ENCODE measurements at places on chromosomes 6 and 20.

GRCh38 chr20:37230200-37230599 is 31.4 kb downstream of the GHRH start:
- DNase-seq, result no peak

- no peak for DNase-seq
Observed at GRCh38 chr20:25992146-25992545, 295.5 kb upstream of the ZNF337 start.

DNA sequence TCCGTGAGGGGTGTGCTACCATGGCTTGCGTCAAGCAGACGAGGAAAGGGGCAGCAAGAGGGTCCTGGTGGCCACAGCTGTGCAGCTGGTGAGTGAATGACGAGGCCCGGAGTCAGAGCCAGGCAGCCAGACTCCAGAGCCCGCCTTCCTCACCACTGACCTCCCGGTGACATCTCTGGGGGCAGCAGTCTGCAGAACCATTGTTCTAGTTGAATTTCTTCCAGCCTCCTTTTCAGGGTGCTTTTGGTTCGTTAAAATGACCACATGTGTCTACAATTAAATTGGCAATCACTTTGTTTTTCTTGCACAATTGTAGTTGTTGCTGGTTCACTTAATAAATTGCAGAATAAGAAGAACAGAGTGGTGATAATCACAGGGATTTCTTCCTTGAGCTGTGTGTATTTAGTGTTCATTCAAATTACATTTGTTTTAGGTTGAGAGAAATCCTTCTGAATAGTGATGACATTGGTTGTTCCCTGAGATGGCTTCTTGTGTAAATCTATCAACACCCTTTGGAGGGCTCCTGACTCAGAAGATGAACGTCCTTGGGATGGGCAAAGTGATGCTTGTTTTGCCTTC is 96.4 kb downstream of the TULP4 start:
- no peak for DNase-seq

DNA sequence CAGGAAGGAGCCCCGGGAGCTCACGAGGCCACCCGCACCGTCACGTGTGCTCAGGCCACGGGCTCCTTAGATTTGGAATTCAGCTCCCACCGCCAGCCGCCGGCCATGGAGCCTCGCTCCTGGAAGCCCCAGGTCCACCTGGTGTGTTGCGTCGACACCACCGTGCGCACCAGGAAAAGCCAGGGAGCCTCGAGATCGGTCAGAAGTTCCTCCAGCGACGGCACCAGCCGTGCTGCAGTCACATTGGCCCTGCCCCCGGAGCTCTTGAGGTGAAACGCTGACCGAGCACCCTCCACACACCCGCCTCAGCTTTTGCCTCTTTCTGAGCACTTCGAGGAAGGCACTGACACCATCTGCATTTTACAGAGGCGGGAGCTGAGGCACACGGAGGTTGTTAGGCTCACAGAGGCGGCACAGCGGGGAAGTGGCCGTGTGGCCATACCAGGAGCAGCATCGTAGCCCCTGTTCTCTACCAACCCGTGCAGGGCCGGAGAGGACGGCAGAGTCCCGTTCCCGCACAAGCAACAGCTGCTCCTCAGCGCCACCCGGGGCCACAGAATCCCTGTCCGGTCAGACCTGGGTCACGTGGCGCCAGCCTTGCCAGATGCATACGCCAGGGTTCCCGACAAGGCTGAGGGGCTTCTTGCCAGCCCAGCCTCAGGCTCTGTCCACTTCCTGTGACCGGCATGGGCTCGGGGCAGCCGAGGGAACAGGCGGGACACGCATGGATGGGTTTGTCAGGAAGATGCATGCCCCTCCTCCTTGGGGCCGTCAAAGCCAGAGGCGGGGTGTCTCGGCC is 7.6 kb downstream of the NKAIN4 start:
- no peak for DNase-seq

DNA sequence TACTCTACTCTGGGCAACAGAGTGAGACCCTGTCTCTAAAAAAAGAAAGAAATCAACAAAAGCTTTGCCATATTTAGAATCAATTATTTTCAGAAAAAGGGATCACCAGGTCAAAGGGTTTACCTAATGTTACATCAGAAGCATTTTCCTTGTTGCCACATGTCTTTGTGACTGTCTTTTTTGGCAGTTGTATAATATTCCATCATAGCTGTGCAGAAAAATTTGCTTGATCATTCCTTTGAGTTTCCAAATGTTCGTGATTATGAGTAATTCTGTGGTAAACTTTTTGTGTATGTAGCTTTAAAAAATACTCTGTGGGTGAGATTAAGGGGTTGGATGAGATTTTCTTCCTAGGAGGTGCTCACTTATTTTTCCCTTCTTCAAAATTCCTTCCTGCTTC is 26.4 kb downstream of the PNPLA1 start:
- no peak for DNase-seq

DNA sequence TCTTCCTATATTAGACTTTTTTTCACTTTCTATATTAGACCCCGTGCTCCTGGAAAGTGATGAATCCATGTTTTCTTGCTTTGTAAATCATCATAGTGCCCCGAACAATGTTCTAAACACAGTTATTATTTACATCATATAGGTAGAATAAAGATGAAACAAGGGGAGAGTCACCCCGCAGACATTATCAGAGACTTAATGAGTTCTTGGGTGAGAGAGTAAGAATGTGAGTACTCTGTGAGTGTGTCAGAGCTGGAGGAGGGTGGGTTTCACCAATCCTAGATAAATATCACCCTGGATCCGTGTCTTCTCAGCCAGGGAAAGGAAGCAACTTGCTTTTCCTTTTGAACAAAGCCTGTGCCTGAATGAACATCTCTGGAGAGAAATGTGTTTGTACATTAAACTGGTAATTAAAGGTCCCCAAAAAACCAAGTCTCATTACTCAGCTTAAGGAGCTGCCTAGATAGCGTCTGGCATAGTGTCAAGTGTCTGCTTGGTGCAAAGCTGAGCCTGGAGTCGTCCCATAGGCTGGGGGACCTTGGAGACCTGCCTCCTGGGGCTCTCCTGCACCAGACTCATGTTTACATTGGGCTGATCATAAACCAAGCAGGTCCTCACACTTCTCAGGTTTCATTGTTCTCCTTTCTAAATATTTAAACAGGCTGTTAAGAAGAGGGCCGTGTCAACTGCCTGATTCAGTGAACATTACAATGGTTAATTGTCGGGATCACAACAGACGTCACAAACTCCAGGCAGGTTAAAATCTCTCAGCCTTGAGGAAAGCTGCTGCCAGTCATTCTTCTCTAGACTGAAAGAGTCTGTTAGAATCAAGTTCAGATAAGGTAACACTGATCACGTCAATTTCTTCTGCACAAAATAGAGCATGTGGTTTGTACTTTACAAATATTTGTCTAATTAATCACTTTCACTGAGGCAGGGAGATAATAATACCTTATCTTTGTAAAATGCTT is 179.7 kb upstream of the MYLIP start:
- no peak for DNase-seq

DNA sequence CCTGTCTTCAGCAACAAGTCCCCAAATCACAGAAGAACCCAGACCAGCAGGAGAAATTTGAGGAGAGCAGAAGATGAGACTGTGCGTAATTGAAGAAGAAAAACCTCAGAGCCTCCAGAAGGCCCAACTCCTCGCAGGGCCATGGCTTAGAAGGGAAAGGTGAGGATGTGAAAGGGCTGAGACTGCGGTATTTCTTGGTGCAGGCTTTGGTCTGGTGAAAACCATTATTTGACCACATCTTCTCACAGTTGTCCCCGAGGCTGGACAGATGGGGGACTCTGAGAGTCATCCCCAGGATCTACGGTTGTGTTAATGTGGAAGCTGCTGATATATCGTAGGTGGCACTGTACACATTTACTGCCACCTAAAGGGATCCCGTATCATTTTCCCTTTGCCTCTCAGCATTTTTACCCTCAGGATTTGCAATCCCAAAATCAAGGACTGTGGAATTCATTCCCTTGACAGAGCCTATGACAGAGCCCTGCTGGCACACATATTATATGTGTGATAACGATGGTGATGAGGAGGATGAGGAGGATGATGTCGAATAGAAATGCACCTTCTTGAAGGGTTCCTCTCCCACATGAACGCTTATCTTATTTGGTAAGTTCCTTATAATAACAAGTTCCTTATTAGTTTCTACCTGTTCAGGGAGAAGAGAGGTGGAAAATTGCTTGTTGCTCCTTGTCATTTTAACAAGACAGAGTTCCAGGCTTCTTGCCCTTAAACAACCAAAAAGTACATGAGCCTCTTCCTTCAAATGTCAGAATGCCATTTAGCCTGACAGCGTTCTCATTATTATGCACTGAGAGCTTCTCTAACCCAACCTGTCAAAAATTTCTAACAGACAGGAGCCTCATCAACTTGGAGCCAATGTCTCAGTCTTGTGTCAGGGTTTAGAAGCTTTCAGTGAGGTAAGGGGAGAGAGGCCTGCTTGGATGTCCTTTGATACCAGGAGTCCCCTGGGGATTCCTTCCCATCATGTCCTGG is 135.8 kb downstream of the PXDC1 start:
- DNase-seq, result no peak

DNA sequence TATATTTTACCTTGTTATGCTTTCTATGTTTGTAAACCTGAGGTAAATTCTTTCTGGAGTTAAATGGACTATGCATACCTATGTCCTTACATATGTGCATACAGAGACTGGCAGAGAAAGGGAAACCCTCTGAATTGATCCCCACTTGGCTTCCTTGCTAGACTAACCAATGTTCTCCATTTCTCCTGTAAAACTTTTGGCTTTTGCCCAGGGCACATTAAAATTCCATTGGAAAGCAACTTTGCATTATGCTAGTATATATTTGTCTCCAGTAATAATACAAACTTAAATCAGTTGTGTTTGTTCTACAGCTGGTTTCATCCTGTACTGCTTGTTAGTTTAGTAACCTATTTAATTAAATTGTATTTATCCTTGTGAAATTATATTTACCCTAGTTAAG is 646.0 kb upstream of the MARCKS start:
- DNase-seq, result no peak

DNA sequence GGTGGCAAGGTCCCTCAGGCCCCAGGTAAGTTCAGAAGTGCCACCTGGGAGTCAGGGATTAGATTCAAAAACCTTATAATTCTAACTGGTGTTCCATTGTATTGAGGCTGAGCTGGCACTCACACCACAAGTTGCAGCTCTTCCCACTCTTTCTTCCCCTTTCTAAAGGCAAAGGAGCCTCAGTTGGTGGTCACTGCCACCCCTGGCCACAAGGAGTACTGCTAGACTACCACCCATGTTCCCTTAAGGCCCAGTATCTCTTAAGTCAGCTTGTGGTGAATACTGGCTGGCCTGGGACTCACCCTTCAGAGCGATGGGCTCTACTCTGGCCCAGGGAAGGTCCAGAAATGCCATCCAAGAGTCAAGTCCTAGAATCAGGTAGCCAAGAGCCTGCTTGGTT is 421.1 kb upstream of the KHDRBS2 start:
- no peak for DNase-seq

DNA sequence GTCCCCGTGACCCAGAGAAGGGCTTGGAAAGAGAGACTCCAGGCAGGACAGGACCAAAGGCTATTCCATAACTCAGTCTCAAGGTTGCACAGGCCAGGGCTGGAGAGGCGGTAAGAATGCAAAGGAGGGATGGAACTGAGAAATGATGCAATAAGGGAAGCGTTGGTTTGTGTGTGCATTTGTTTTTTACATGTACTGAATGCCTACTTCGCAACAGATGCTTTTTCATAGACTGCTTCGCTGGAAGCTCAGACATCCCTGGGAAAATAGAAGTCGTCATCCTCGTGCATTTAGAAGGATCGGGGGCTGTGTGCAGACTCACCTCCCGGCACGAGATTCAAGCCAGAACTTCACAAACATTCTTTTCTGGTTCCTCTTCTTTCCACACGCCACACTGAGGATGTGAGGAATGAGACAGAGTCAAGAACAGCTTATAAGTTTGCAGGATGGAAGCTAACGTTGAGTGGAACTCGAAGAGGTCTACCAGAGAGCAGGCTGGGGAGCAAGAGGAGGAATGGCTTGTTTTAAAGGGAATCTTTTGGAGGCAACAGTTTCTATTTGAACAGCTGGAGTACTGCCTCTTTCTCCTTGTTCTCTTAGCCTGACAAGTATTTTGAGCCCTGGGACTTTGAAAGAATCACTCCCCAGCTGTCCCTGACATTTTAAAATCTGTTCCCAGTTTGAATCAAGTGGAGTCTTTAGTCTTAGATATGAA is 19.3 kb upstream of the LY86 start:
- no peak for DNase-seq

DNA sequence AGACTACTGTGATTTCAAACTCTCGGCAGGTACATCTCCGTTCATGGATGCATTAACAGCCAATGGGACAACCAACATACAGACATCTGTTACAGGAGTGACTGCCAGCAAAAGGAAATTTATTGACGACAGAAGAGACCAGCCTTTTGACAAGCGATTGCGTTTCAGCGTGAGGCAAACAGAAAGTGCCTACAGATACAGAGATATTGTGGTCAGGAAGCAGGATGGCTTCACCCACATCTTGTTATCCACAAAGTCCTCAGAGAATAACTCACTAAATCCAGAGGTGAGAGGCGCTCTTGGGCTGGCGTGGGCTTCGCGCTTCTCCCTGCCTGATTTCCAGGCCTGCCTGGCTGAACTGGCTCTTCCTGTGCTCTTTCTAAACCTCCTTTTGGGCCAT is 68.4 kb downstream of the RPP40 start:
- no peak for DNase-seq

DNA sequence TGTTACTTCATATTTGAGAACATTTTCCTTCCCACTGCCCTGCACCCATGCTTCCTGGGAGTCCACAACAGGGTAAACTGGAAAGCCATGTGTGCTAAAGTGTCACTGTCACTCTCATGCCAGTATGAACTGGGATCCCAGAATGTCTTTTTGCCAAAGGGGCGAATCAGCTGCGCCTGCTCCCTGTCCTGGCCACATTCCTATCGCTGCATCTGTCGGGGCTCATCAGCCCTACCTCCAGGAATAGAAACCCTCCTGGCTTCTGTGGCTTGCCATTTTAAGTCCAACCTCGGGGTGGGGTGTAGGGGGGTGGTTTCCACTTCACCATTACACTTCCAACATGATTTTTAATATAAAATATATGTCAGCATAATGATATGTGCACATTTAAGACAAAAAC is 933 bp downstream of the KLHL31 start:
- DNase-seq, result no peak

DNA sequence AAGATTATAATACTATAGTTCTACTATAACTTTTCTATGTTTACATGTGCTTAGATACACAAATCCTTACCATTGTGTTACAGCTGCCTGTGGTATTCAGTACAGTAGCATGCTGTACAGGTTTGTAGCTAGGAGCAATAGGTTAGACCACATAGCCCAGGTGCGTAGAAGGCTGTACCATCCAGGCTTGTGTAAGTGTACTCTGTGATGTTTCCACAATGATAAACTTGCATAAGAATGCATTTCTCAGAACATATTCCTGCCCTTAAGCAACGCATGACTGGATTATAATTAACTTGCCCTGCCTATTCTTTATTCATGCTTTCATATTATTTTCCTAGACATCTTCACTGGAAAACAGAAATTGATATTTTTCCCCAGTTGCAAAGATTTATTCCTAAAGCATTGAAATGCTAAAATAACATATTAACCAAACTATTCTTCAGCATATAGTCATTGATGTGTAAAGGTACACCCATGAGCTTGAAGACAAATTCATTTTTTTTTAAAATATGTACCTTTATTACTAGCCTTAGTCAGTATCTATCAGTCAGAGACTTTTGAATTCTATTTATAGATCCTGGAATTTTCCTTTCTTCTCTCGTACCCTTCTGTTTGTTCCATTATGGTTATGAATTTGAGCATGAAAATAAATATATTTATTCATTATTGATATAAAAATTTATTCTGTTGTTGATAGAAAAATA is 7.2 kb upstream of the CTAGE9 start:
- no peak for DNase-seq

Measured in activated naive CD8-positive, alpha-beta T cell treated with anti-CD3 and anti-CD28 coated beads, Interleukin-2, amount 50 U/mL, for 16 hours (primary cell).